HEK293T (cell line): ENCODE measurements at places on chromosomes 13 and 19.

DNA sequence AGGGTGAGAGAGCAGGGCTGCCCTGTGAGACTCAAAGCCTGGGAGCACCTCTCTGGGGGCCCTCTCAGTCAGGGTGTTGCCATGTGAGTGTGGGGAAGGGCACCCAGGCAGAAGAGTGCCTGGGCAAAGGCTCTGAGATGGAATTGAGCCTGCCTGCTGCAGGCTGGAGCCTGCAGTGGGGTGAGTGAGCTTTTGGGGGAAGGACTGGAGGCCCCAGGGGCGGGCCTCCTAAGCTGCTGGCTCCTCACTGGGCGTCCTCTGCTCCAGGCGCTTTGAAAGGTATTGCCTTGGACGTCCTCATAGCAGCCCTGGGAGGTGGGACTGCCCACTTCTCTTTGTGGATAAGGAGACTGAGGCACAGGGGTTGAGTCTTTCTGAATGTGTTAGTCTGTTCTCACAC is 60.3 kb downstream of the ARHGEF7 start:
- no peak for DNase-seq

GRCh38 chr13:77946522-77946921 is 27.9 kb upstream of the EDNRB start:
- no peak for DNase-seq

GRCh38 chr13:77113496-77113895 is 86.5 kb upstream of the FBXL3 start:
- no peak for DNase-seq

- DNase-seq, result no peak
Measured at GRCh38 chr13:40801255-40802217, 12.1 kb downstream of the SLC25A15 start.

GRCh38 chr19:24057144-24057543 is 29.8 kb upstream of the ZNF254 start:
- DNase-seq, result no peak

GRCh38 chr13:110610955-110611595 is 4.3 kb upstream of the NAXD start:
- no peak for DNase-seq

GRCh38 chr13:43879755-43880181 is at the start of gene LACC1:
LACC1 (plus strand) TSS chr13:43879904; CDS start chr13:43880986, 1,082 bp downstream.
- DNase-seq, result peak; percentile 38

DNA sequence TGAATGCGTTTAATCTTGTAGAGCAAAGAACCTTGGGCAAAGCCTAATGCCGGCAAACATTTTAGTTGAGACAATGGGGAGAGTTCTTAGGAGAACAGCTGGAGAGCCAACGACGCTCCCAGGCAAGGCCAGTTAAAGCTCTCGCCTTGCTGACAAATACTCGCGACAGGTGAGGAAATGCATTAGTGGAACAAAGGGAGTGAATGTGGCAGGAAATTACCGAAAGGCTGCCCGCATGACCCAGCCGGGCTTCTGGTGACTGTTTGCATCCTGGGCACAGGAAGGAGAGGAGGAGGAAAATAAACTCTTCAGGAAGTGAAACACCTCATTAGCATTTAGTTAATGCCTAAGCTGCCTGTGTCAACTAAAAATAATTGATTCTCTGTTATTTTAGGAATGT is 74.6 kb downstream of the SHISA2 start:
- DNase-seq, result no peak

DNA sequence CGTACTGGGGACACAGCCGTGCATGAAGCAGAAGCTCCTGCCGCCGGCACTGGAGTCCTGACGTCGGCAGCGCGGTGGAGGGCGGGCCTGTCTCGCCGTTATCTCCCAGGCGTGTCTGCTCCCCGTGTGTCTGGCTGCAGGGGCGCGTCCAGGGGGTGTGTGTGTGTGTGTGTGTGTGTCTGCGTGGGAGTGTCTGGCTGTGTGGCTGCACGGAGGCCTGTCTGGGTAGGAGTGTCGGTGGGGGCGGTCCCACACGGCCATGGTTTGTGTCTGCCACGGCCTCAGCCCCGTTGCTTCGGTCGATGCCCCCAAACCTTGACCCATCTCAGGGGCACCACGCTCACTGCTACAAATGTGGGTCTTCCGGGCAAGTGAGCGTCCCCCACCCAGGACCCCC is 18.3 kb downstream of the ARID3A start:
- DNase-seq, result no peak

DNA sequence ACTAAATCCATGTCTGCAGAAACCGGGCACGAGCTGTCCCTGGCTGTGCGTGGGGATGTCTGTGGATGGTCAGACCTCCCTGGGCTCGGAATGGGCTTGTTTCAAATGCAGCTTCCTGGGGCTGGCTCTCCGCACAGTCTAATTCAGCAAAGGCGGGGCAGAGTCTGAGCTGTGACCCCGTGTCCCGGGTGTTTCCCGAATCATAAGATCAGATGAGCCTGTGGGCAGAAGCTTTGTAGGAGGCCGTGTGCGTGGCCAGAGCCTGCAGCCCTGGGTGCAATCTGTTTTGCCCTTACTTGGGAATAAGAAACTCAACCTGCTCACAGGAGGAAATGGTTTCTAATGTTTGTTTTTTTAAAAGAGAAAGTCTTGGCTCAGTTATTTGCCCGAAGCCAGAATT is 13.9 kb upstream of the GNA11 start:
- no peak for DNase-seq
